ENCODE measurements at places on chromosomes 12 and 14.

DNA sequence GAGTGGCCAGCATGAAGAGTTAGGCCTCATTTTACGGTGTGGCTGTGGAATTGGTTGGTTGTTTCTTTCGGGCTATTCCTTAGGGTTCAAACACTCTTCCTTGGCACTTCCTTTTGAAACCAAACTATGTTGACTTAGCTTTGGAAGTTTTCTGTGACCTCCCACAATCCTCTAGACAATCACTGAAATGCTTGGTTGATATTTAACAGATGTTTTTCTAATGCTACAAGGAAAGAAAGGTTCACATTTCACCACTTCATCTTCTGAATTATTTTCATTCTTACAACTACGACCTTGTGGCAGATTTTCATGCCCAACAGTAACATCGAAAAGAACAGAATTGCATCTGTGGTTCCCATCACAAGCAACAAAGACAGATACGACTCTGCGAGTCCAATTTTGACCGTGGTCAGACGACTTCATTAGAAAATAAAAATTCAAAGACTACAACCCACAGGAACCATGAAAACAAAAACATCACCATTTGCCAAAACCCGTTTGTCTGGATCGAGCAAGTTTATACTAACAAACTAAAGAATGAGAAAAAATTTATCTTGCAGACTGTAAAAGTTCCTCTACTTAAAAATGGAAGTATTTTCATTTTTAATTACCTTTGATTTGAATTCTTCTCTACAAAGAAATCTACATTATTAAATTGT is 16.9 kb downstream of the PRKAB1 start:
- no peak for DNase-seq

- DNase-seq: no peak
Measured at GRCh38 chr12:51773145-51773869, 75.2 kb downstream of the FIGNL2 start.

DNA sequence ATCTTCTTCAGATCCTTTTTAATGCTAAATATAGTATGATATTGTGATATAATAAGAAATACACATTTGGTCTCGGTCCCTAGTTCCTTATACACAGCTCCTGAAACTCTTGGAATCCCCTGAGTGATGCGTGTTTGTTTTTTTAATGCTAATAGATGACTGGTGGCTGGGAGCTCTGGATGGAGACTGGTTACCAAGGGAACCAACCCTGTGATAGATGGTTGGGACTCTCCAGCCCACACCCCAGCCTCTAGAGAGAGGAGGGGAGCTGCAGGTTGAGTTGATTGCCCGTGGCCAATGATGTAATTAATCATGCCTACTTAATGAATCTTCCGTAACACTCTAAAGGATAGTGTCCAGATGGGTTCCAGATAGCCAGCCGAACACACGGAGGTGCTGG is 140.6 kb downstream of the FBXL14 start:
- no peak for DNase-seq

DNA sequence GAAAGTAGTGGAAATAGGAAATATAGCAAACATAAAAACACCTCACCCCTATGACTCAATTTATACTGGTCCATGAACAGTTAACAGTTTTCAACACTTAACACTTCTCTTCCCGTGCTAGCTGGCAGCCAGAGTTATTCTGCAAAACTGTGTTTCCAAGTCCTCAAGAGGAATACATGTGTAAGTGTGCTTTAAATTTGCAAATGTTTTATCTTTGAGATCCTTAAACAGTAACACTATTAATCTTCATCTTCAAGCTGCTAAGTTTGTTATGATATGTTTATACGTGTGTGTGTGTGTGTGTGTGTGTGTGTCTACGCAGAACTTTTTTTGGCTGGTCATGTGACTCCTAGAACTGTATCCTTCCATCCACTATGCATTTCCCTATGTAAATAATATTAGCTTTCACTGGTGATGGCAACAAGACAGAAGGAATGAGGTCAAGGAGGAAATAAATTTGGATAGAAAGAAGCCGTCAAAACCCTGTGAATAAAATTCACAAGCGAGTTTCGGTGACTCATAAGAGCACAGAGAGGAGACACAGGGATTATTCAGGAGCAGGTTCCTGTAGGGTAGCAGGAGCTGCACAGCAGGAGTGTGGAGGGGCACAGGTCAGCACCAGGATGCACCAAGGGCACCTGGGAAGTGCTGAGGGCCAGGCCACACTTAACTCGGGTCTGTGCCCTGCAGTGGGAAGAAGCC is 105.9 kb upstream of the ETV6 start:
- DNase-seq: no peak

- DNase-seq: no peak
Measured at GRCh38 chr12:67659292-67659691, 10.7 kb downstream of the DYRK2 start.

DNA sequence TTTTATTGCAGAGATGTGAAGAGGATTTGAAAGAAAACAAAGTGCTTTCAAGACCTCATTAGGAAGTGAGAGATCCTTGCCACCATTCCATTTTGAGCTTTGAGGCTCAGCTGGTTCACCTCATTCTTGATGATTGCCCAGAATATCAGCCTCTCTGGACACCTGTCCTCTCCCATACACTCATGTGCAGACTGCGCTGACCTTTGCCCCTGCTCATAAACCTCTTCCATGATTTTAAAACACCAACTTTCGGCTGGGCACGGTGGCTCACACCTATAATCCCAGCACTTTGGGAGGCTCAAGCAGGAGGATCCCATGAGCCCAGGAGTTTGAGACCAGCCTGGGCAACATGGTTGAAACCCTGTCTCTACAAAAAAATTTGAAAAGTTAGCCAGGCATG is 8.9 kb downstream of the COX14 start:
- DNase-seq: no peak

DNA sequence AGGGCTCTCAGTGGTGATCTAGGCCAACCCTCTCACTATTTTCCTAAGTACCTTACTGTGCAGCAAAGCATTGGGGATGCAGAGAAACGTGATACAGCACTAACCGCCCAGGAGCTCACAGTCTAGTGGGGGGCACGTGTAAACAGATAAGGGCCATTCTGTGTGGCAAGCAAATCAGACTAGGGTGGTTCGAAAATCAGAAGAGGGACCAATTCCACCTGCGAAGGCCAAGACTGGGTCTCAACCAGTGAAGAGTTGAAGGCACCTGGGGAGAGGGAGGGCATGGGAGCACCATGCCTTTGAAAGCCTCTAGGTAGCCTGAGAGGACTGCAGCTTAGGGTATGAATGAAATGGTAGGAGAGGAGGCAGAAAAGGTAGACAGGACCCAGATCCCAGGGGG is 2.2 kb downstream of the PITPNM2 start:
- DNase-seq: no peak

All from nucleus accumbens (tissue), 56 donors.